ENCODE measurements at places on chromosomes 16 and 17.

- DNase-seq = peak; percentile 2
Measured at GRCh38 chr17:29524692-29525091, 42.1 kb downstream of the ABHD15 start.

DNA sequence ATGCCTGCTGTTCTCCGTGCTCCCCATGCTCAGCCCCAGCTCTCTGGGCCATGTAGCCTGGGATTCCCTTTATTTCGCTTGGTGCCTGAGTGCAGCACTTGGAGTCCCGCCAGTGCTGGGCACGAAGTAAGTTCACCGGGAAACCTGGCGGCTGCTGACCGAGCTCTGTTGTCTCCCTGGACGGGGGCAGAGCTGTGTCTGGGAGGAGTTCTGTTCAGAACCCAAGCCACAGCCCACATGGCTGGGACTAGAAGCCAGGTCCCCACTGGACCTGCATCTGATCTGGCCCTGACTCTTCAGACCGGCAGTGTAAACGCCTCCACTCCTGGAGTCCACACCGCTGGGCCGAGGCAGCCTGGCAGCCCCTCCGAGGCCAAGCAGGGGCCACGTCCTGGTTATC lies 37.5 kb upstream of the CIBAR2 start:
- DNase-seq = no peak

DNA sequence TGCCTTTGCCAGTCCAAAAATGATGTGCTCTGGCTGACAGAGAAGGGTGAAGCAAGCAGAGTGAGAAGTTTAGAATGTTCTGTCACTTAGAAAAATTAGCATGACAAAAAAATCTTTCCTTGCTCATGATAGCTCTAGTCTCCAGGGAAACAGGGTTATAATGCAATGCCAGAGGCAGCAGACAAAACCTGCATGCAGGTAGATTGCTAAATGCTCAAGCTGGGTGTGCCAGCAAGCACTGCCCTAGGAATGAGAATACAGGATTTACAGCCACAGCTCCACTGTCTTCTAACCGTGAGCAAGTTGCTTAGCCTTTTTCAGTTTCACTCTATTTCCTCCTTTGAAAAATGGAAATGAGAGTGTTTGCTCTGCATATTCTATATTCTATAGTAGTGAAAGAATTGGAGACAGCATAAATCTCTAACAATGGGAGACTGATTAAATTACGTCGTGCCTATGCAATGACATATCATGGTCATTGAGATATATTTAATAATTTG lies 516.6 kb upstream of the C16orf82 start:
- no peak for DNase-seq

- DNase-seq = peak; percentile 69
Measured at GRCh38 chr16:57192720-57193486, 6.8 kb downstream of the RSPRY1 start.
